Eye (tissue), 1 donor: ENCODE measurements at places on chromosomes 3 and 15.

GRCh38 chr3:86695752-86696151 lies 295.2 kb downstream of the VGLL3 start:
- no peak for DNase-seq

DNA sequence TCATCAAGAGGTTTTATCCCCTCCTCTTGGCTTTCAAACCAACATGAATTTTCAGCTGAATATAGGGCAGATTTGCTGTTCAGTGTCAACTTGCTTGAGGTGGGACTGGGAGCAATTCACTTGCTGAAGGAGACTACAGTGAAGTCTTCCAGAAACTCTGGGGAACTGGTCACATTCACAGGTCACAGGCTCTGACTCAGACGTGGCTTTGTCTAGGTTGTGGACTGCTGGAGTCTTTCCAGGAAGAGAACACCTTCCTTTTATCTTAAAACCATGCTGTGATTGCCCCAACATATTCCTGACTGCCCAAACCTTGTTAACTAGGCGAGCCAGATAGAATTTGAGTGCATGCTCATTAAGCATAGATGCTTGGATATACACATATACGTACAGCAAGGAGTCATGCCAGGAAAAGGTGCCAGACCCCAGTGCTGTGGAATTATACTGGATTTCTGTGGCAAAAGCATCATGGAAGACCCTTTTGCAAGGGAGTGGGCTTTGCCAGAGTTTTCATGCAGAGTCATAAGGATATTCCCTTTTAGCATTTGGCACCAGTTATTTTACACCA lies 399.1 kb upstream of the TBL1XR1 start:
- DNase-seq: no peak

DNA sequence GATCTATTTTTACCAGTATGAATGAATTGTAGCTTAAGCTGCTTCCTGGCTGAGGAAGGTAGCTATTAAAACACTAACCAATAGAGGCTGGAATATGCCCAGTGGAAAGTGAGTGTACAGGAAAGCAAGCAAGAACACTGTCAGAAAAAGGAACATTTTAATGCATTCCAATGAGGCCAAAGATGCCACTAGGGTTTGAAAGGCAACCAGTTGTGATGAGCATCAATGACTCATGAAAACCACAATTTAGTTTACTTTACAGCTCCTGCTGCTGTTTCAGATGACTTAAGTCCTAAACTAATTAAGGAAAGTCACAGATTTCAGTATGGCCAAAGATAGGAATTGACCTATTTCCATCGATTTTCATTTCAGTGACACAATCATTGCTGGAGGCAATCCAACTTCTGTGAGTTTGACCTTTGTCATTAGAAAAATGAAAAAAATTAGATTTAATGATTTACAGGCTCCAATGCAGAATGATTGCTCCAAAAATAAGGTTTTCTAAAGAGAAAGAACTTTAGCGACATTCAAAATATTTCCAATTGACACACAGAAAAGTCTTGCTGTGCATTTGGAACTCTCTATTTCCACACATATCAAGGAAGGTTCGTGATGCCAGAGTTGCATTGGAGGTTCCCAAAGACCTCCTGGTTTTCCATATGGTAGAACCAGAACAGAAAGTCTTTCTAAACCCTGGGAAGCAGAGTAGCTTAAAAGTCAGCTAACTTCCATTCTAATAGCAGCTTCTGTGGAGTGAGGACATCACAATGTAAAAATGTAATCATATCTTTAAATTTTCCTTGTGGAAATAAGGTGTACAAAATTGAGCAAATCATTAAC lies 103.0 kb downstream of the SUCNR1 start:
- peak; percentile 16 for DNase-seq

GRCh38 chr3:186691676-186692075 lies 25.5 kb upstream of the KNG1 start:
- DNase-seq: no peak

GRCh38 chr3:83770664-83771402 lies 1188.0 kb upstream of the CADM2 start:
- no peak for DNase-seq

DNA sequence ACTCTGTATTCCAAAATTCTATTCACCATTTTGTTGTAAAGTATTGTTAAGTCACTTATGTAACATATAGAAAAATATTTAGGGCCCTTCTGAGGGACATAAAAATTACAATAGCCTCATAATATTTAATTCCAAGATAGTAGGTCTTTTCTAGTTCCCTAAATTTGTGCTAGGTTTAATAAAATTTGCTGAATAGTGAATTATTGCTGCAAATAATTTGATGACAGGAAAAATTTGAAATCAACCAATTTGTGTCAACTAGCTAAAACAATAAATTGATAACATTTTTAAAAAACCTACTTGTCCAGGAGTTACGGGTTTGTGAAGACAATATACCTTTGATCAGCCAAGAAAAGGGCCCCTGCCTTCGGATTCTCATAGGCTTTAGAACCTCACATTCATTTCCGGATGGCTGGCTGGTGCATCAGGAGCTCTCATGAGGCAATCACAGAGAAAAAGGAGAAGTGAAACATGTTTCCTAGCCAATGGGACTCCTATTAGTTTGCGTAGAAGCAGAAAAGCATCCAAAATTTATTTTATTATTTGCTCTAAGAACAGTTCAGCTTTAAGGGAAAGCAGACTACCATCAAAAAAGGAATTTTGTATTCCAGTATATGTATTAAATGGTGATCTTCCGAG lies 177.2 kb downstream of the LRRC3B start:
- no peak for DNase-seq

GRCh38 chr3:110296885-110297284 lies 774.7 kb upstream of the NECTIN3 start:
- DNase-seq: no peak

GRCh38 chr3:14125193-14126016 lies 553 bp downstream of the TMEM43 start:
- DNase-seq: no peak

- DNase-seq: no peak
Observed at GRCh38 chr3:150609988-150610387, 6.9 kb downstream of the SELENOT start.

DNA sequence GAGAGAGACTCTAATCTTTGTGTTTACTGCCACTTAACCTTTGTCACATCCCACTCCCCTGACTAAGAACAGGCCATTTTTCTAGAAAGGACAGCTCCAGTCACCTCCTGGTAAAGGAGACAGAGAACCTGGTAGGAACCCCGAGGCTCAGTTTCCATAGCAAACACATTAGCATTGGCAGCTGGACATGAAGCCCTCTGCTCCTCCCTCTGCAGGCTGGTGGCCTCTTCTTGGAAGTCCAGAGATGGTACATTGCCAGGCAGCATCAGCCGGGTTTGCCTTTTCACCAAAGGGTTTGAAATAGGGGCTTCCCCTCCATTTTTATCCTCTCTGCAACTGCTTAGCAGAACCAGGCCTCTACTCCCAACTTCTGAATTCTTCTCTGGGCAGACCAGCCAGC lies 213.4 kb upstream of the SEMA6D start:
- DNase-seq: no peak

DNA sequence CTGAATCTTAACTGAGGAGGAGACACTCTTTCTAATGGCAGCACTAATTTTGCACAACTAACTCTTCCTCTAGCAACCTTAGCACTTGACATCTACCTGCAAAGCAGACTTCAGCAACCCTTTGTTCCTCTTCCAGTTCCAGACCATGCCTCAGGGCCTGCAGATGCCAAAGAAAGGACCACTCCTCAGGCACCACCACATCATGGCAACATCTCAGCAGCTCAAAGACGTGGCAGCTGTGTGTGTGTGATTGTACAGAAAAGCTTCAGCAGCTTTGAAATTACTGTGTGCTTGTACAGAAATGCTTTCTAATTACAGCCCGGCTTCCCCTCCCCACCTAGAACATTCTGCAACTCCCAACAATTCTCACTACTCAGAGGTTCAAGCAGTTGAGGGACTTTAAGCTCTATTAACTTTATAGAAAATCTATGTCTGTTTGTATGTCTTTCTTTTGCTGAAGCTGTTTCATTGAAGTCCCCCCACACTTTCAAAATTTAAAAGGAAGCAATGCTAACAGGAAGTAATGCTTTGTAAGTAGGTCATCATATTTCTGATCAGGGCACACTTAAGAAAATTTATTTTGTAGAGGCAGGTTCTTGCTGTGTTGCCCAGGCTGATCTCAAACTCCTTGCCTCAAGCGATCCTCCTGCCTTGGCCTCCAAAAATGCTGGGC lies 115.2 kb downstream of the CD47 start:
- DNase-seq: no peak

- DNase-seq: peak; percentile 76
Observed at GRCh38 chr3:167066977-167067786, 312.9 kb downstream of the ZBBX start.

DNA sequence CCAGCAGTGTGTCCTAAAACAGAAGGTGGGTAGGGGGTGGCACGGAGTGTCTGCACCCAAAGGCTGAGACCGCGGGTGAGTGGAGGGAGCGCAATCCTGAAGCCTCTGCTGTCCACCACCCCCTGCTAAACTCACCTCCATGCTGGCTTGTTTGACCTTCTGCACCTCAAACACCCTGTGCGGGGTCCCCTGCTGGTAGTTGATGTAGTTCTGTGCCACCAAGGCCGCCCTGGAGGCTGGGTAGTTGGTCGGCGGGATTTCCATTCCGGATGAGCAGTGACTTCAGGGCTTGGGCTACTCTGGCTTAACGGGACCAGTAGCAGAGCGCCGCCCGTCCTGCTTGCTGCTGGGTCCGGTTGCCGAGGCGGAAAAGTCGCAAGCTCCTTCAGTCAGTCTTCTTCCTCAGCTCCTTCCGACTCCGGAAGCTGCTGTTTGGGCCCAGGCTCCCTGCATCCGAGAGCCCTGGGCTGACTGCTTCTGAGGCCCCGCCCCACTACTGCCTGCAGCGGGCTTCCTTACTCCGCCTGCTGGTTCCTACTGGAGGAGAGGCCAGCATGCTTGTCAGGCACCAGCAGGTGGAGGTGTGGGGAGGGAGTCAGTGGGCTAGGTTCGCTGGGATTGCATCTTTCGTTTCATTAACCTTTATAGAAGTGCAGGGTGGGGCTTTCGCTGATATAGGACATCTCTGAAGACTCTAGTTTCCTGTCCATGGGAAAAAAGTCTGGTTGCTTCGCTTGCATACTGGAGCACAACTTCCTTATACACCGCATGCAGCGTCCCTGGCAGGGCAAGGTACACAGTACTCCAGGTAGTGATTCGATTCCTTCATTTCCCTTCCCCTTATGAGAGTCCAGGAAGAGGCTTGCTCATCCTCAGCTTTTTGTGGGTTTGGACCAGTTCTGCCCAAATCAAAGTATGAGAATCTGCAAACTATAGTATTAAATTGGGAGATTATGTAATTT lies at the start of gene LXN:
TSS of gene LXN (minus strand) at position 434 of the 962 bp plus-strand sequence. CDS start at position 264, 170 bp downstream.
- peak; percentile 84 for DNase-seq

GRCh38 chr15:69104050-69104750 lies 56.2 kb upstream of the GLCE start:
- DNase-seq: peak; percentile 73
